ENCODE measurements at places on chromosomes 5 and 9. TPM values are rescaled to one million over a fixed set of nuclear protein-coding genes. Genes with fewer than 3 reads are reported as not detected.

Gene CD14
- 0.98 TPM for total RNA-seq

Gene XRCC4
- total RNA-seq: 11.4 TPM

Gene ZNF367
- 14.9 TPM for total RNA-seq

Gene ANKRD18B
- total RNA-seq: not detected

Gene GLRA1
- not detected for total RNA-seq

Gene PCDHB10
- under 0.01 TPM for total RNA-seq

Gene PCDHB16
- 0.20 TPM for total RNA-seq

Gene ZNF608
- total RNA-seq: 11.5 TPM

Gene BAAT
- total RNA-seq: under 0.01 TPM

Gene GABRP
- under 0.01 TPM for total RNA-seq

Gene GFPT2
- 147 TPM for total RNA-seq

Gene GGTA1
- not detected for total RNA-seq

Gene WDR38
- not detected for total RNA-seq

Gene CTXN3
- not detected for total RNA-seq

Gene IL33
- 11.0 TPM for total RNA-seq

Gene GABRA1
- total RNA-seq: not detected

Gene ACER2
- total RNA-seq: 1.2 TPM

Gene HK3
- not detected for total RNA-seq

Gene CENPP
- 7.7 TPM for total RNA-seq

Gene C5orf52
- not detected for total RNA-seq

Gene TMOD1
- total RNA-seq: under 0.01 TPM

Gene TXNDC15
- total RNA-seq: 103 TPM
